ENCODE measurements at places on chromosomes 16 and 17.

GRCh38 chr16:66226762-66227161 lies 139.7 kb upstream of the CDH5 start:
- DNase-seq: no peak

- DNase-seq: peak; percentile 5
These were observed 36.1 kb downstream of the NOG start for GRCh38 chr17:56629531-56630075.

DNA sequence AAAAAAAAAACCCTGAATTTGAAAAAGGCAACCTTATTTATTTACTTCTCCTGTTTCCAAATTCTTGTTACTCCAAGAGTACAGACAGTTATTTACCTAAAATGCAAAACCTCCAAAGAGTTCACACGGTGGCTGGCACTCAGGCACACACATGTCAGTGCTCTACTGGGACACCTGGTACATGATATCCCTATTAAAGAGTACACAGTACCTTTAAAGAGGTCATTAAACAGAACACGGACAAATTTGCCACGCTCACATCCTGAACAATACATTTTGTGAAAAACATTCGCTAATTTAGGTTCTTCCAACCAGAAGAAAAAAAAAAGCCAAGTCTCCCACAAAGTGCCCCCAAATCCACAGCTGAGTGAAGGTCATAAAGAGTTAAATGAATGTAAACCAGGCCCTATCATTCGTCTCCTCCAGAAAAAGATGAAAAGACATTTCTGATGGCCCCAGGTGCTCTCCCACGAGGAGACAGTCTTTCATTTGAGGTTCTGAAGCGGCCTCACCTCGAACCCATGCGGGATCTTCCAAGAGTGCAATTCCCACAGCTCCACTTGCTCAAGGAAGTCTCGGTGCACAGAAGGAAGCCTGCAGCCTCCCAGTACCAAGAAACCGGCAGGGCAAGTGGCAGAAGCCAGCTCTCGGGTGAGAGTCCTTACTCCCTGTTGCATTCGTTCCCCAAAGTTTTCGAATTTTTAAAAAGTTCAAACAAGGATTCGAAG lies 993 bp downstream of the ERN1 start:
- DNase-seq: no peak

DNA sequence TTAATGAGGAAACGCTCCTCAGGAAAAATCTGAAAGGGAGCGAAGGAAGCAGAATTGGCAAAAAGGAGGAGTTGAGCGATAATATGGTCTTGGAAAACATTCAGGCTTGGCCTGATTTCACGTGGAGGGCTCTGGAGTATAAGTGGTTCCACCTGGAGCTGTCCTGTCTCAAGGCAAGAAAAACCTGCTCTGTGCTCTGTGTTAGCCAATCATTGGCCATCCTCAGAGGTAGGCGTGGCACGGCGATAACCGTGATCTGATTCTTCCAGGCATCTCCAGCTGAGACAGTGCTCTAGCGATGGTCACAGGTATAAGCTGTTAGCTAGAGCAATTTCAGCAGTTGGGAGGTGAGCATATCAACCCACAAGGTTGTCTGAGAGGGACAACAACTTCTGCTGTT lies 450.5 kb upstream of the MAF start:
- no peak for DNase-seq

GRCh38 chr16:12628536-12628935 lies 175.2 kb downstream of the CPPED1 start:
- DNase-seq: no peak

- no peak for DNase-seq
These were observed 51.7 kb downstream of the ARHGAP27 start for GRCh38 chr17:45380991-45381390.

GRCh38 chr17:83050651-83051395 lies 28.6 kb upstream of the METRNL start:
- DNase-seq: no peak

DNA sequence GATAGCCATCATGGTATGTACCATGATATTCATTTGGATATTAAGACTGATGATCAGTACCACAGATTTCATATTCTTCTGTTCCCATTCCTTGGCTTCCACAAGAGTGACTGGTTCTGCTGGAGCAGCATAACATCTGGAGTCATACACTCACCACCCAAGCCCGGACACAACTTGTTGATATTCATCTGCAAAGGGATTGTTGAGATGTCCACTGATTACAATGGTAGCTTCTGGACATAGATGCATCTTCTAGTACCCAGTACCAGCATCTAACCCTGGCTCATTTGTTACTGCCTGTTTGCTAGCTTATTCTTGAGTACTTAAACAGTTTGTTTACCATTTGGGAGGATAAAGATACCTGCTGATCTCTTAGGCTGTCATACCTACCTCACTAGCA lies 235.7 kb upstream of the AXIN2 start:
- DNase-seq: no peak

- DNase-seq: no peak
These were observed 344 bp downstream of the PSME3IP1 start for GRCh38 chr16:57185446-57185944.

Measured in stimulated activated CD4-positive, alpha-beta T cell treated with anti-CD3 and anti-CD28 coated beads, Interleukin-15, amount 100 ng/mL, for 24 hours (primary cell).